ENCODE measurements at places on chromosomes 16 and 17.

DNA sequence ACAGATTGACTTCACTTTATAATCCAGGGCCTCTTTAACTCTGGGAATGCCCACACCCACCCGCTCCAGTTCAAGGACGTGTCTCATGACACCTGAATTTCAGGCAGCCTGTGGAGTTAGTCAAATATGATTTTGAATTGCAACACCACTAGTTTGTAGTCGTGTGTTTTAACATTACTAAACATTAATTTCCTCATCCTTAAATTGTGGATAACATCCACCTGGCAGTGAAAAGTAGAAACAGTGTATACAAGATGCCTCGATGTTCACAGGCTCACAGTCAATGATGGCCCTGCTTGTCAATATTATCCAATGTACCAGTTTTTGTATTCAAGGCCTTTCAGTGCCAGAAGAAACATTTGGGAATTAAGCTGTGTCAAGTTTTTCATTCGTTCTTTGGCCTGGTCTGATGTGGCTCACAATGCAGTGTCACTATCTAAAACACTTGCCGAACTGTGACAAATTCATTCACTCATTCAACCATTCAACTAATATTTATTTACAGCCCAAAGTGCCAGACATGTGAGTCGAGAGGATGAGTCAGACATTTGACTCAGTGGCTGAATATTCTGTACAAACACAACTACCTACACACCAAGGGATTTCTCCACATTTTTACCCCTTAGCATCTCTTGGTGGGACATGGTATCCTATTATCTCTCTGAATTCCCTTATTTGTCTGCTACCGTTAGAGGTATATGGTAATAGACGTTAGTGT, 1.4 kb downstream of the MEIOB start:
- no peak for DNase-seq

GRCh38 chr17:61255647-61256046, 144.0 kb upstream of the TBX2 start:
- DNase-seq: no peak

- no peak for DNase-seq
Measured at GRCh38 chr17:6075845-6076244, 5.7 kb downstream of the WSCD1 start.

GRCh38 chr16:11099672-11100205, 155.4 kb downstream of the CLEC16A start:
- no peak for DNase-seq

DNA sequence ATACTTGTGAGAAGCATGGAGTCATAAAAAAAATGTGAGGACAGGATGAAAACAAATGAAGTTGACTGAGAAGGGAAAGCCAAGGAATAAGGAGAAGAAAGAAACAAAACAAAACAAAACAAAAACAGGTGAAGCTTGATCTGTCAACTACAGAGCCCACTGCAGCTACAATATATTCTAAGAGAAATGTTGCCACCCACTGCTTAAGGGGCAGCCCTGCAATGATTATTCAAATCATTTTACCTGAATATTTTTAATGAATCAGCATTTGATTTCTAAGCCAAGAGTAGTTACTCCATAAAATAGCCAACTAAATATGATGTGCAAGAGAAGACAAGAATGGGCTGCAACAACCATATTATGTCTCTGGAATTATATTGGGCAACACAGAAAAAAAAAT, 252.0 kb upstream of the KIF2B start:
- no peak for DNase-seq

GRCh38 chr17:46968224-46968834, 10.7 kb downstream of the RPRML start:
- no peak for DNase-seq

GRCh38 chr16:3065742-3066439, 451 bp downstream of the IL32 start:
- DNase-seq: no peak

- DNase-seq: no peak
Measured at GRCh38 chr17:73261952-73262675, 434 bp upstream of the CPSF4L start.

DNA sequence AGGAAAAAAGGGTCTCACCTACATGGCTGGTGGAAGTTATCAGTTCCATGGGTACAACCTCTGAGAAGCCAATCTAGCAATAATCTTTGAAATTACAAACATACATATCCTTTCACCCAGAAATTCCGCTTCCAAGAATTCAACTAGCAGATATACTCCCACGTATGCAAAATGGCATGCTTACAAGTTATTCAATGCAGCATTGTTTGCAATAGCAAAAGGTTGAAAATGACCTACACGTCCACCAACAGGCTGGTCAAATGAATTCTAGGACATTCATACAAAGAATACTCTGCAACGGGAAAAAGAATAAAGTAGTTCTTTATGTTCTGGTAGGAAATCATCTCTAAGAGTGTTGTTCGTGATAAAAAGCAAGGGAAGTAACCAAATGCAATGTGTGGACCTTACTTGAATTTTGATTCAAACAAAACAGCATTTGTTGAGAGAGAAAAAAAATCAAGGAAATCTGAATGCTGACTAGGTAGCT, 63.7 kb upstream of the NLK start:
- DNase-seq: no peak

DNA sequence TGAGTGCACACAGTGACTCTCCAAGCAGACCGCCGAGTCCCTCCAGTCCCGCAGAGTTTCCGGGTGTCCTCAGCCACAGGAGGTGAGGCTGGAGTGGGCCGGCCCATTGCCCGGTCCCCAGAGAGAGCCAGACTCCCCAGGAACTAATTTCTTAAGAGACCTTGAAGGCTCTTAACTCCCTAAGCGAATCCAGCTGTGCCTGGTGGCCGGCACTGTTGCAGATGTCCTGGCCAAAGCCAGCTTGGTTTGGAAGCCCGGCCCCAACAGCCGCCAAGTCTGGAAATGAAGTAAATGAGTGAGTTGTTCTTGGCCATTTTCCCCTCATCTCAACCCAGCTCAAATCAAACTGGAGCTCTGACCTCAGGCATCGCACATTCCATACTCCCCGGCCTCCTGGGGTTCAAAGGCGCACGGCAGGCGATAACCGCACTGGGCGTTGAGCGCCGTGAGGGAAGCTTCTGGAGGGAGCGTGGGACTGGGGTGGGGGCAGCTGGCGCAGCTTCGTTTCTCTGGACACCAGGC, 42.0 kb downstream of the CMIP start:
- DNase-seq: no peak

GRCh38 chr17:14302091-14302430, 1.2 kb downstream of the HS3ST3B1 start:
- DNase-seq: peak; percentile 18

DNA sequence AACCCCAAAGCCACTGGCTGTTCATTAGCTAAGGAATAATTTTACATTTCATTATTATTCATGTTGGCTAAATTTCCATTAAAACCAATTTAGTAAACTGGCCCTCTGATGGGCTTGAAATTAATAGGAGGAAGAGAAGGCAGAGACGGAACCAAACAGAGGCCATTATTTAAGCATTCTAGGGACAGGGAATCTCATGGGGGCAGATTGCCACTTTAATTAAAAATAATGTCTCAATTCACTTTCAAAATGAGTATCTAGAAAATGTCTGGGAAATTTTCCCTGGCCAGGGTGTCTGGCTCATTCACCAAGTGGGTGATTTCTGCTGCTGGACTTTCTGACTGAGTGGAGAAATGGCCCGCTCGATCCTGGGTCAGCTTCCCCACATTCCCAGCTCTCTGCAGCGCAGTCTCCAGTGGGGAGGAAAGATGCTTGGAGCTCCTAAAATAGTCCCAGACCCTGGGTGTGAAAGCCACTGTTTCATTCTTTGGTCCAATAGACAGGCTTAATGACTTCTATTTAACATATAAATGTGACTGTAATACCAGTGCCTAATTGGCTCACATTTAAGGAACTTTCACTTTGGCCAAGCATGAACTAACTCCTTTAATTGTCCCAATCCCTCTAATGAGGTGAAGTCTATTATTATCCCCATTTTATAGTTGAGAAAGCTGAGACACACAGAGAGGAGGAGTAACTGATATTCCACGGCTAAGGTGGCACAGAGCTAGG, 64.3 kb downstream of the IRX6 start:
- DNase-seq: no peak

DNA sequence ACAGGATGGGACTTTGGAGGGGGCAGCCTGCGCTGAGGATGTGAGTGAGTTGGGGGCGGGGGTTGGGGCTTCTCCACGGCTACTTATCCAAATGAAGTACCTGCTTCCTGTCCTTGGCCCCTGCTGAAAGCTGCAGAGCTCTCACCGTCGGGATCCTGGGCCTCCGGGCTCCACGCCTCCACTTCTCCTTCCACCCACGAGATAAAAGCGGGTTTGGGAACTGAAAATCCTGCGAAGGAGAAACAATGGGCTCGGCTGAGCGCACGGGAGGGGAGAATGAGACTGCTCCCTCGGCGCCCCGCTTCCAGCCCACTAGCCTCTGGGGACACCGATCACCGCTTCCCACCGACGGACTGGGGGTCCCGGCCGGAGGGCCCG, 486 bp downstream of the ZNF785 start:
- DNase-seq: no peak

DNA sequence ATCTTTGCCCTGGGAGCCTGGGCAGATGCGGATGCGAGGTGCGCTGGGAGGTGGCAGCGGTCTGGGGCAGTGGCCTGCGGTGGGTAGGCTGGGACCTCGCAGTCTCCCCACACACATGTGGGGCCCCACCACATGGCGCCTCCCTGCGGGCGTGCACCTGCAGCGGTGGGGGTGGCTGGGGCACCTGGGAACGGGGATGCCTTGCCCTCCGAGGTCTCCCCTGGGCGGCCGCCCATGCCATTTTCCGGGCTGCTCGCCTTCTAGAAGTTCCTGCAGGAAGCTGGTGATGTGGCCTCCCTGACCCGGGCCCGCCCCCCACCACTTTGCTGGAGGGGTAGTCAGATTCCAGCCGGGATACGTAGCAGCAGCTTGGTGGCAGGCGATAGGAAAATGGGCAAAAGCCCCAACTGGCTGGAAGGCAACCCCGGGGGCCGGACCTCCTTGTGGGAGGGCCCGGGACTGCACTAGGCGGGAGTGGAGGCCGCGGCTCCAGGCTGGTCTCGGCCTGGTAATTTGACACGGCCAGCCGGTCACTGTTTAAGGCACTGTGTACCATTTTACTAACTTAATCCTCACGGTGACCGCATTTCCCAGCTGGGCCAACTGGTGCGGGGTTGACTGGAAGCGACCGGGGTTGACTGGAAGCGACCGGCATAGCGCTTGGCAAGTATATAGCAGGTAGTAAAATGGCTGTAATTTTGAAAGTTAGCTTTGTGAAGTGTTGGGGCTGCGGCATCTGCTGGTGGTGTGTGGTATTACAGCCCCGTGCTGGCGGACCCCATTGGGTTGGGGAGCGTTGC, 38.5 kb downstream of the IGF2BP1 start:
- peak; percentile 52 for DNase-seq

DNA sequence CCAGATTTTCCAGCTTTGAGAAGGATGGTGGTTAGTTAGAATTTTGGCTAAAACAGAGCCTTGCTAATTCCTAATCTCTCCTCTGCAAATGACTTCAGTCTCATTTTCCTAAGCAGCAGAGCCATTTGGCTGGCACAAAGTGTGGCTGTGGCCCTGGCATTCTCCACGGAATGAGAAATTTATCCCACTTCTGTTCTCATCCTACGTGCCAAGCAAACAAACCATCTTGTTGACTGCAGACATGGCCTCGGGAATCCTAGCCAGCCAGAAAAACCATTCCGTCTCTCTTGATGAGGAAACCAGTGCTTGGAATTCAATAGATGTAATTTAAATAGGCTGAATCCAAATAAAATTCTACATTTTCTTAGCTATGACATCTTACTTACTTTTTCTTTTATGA, 34.1 kb upstream of the ELAC2 start:
- no peak for DNase-seq

- peak; percentile 77 for DNase-seq
Measured at GRCh38 chr17:50863221-50863843, 2.8 kb downstream of the TOB1 start.

DNA sequence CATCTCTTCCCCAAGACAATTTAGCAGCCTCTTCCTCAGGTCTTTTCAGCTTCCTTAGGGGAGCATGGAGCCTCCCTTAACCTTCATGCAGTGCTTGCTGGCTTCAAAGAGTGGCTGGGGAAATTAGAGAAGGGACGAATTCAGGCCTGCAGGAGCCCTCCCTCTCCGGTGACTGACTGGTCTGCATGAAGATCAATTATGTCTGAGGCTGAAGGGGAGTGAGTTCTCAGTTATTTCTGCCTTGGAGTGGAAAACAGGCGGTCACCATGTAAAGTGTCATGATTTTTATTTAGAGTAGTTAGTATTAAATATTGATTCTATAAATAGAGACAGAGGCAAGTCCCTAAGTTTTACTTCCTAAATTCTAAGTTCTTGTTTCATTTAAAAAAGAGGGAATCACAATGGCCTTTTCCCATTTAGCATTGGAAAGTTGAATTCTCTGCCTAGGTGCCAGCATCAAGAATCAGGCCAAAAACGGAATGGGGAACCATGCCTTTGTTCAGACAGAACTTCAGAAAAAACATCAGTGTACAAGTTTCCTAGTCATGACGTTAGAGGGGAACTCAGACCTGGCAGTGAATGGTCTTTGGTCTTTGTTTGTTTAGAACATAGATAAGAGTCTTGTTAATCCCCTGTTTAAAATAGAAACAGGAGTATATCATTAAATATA, 4.4 kb downstream of the GABARAPL2 start:
- DNase-seq: no peak

GRCh38 chr16:59305850-59306249, 571.7 kb upstream of the GOT2 start:
- no peak for DNase-seq

DNA sequence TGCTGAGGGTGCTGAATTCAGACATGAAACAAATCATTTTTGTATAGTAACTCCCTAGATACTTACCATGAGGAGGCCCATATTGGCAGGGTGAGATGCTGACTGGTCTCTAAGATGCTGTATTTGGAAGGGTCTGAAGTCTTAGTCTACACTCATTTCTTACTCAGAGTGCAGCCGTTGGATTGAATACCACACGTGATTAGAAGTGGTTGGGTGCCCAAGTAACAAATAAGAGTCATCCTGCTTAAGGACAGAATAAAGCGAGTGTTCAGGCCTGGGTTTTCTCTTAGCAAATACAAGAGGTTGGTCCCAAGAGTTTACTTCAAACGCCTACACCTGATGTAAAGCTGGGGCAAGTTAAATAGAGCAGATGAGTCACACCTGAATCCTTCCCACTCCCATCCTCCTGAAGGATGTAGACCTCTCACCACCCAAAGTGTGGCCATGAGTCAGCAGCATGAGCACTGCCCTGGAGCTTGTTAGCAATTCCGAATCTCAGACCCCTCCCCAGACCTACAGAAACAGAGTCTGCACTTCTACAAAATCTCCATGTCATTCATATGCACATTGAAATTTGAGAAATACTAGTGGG, 284.6 kb upstream of the CDH5 start:
- no peak for DNase-seq

Data from erythroblast (primary cell).